Fibroblast of gingiva (primary cell): ENCODE measurements at places on chromosomes 12 and 14.
A peak's percentile ranks its signal among the peaks of the same experiment; 100 is the strongest.

DNA sequence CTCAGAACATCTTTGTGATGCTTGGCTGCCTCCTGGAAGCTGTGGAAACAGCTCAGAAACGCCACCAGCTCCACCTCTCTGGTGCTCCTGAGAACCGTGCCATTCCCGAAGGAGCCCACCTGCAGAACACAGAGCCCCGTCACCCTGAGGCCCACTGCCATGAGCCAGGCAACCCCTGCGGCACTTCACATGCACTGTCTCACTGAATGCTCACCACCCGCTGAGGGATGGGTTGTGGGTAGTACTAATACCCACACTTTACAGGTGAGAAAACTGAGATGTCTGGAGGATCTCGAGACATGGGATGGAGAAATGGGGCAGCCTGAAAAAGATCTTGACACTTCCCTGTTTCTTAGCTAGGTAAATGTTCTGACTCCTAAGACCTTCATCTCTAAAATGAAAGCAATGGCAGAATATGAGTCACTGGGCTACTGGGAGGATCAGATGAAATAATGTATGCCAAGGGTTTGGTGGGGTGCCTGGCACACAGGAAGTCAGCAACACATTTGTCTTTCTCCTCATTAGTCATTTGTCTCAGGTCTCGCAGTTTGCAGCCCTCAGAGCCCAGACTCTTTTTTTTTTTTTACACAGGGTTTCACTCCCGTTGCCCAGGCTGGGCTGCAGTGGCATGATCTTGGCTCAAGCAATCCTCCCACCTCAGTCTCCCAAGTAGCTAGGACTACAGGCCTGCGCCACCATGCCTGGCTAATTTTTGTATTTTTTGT is 5.3 kb downstream of the OASL start:
- peak; percentile 68 for DNase-seq

- no peak for DNase-seq
These were observed 45.2 kb downstream of the ABCD2 start for GRCh38 chr12:39574378-39574777.

DNA sequence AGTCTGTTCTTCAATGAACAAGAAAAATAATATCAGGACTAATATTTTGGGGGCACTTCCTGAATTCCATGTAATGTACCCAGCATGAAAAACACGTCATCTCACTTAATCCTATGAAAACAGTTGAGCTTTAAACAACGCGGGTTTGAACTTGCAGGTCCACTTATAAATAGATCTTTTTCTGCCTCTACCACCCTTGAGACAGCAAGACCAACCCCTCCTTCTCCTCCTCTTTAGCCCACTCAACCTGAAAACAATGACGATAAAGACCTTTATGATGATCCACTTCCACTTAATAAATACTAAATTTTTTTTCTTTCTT is 203.9 kb upstream of the KRR1 start:
- DNase-seq: no peak

DNA sequence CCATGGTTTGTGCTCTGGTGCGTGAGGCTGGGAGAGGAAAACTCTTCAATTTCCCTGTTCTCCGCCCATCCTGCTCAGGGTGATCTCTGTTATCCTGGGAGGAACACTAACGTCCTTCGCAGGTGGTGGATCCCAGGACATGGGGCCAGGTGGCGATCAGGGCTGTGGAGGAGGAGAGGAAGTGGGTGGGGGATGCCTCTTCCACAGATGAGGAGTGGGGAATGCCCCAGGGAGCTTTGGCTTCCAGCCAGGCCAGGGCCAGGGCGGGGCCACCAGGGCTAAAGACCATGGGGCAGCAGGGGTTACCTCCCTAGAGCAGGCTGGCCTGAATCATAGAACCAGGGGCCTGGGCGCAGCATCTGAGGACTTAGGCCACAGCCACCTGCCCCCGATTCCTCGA is 3.3 kb upstream of the KRT75 start:
- no peak for DNase-seq

- no peak for DNase-seq
These were observed 80.2 kb upstream of the PTPRR start for GRCh38 chr12:71000748-71001147.

GRCh38 chr12:112962561-112962960 is 15.8 kb upstream of the OAS2 start:
- no peak for DNase-seq
